ENCODE measurements at places on chromosomes 6 and 20.

GRCh38 chr20:39700528-39700927, 738.4 kb downstream of the DHX35 start:
- DNase-seq = no peak

- DNase-seq = no peak
These were observed 24.8 kb upstream of the PBOV1 start for GRCh38 chr6:138242987-138243592.

GRCh38 chr20:48661575-48662455, 166.0 kb downstream of the PREX1 start:
- no peak for DNase-seq

DNA sequence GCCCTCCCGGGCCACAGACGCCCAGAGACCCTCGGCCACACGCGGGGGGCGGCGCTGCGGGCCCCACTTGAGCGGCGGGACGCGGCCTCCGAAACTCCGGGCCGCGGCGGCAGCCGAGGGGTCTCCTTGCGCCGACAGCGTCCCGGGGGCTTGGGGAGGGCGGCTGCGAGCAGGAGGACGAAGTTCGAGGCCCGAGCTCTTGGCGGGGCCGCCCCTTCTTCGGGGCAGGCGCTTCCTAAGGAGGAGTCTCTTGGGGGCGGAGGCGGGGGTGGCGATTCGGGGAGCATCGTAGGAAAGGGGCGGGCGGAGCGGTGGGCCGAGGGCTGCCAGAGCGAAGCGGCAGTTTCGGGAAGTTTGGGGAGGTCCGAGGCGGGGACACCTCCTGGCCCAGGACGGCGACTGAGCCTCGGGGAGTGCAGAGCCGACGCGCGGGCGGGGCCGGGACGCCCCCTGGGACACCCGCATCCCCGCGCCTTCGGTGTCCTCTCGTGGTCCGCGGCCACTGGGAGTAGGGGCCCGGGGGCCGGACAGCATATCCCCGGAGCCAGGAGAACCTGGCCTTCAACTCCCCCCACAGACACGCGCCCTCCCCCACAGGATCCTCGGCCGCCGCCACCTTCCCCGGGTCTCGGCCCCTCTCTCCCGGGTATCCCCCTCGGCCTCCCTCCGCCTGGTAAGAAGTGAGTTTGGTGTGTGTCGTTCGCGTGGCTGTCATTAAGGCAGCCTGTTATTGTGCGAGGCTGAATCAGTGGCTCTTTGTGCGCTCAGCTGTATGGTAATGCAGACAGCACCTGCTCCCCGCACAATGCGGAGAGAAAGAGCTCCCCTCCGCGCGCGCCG, 613 bp upstream of the DLL1 start:
- DNase-seq = no peak

DNA sequence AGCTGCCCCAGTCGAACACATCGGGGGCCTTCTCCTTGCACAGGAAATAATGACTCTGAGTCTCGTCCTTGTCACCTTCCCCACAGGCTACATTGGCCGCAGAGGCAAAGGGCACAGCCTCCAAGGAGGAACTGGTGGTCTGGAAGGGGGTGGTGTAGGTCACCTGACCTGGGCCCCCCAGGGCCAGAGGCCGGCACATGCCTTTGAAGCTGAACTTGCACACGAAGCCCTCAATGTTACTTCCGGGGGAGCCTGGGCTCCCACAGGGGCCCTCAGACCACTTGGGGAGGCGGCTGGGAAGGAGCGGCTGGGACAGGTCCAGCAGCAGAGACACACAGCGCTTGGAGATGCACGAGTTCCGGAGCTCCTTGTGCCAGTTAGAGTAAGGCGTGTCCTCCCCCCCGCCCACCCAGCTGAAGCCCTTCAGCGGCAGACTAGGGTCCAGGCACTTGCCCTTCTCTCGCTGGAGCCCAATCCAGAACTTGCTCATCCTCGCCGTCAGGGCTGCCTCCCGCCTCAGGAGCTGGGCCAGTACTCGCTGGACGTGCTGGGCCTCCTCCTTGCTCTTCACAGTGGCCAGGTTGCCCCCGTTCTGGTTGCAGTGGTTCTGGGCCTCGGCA, 578 bp downstream of the CD93 start:
- no peak for DNase-seq
